ENCODE measurements at places on chromosomes 6 and 20.

- DNase-seq = no peak
Observed at GRCh38 chr6:2971420-2972218, at the start of gene SERPINB6. Gene SERPINB6 (minus strand): TSS chr6:2971567. CDS start chr6:2959332, 12,235 bp downstream.

DNA sequence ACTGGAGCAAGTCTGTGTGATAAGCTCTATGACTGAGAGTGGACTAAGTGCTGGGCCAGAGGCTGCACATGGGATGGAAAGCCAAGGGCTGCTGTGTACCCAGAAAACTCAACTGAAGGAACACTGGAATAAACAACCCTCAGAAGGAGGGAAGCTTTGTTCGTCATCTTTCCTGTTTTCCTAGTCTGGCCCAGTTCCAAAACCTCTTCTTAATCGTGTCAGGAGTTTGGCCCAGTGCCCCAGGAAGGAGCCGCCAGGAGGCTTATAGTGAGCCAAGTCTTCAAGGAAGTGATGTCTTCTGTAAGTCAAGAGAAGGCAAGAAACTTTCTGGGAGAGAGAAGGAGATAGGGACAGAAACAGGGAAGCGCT is 23.3 kb upstream of the TOP1 start:
- no peak for DNase-seq

DNA sequence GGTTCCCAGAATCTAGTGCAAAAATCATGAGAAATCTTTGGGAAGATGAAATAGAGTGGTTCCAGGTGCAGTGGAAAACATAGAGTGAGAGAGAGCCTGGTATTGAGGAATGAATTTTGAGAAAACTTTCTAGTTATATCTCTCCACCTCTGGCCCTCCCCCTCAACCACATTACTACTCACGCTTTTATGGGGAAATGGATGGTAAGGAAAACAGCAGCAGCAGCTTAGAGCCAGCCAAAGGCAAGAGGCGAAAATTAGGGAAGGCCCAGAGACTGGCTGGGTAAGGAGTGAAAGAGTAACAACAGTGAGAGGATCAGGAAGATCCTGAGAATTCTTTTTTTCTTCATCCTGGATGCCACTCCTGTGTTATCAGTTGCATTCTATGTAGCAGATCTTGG is 187.9 kb upstream of the ECI2 start:
- DNase-seq = no peak

DNA sequence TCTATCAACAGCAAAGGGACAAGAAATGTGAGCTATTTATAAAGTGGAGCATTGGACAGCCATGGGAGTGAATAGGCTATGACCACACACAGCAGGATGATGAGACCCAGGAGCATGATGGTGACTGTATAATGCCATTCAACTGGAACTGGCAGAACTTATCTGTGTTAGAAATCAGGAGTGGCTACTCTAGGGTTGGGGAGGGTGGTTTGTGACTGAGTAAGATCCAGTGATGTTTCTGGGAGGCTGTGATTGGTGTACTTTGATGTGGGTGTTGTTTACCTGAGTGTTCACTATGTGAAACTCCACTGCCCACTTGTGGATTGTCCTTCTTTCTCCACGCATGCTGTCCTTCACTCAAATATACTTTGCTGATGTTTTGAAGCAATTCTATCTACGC is 11.5 kb upstream of the HLA-B start:
- no peak for DNase-seq

DNA sequence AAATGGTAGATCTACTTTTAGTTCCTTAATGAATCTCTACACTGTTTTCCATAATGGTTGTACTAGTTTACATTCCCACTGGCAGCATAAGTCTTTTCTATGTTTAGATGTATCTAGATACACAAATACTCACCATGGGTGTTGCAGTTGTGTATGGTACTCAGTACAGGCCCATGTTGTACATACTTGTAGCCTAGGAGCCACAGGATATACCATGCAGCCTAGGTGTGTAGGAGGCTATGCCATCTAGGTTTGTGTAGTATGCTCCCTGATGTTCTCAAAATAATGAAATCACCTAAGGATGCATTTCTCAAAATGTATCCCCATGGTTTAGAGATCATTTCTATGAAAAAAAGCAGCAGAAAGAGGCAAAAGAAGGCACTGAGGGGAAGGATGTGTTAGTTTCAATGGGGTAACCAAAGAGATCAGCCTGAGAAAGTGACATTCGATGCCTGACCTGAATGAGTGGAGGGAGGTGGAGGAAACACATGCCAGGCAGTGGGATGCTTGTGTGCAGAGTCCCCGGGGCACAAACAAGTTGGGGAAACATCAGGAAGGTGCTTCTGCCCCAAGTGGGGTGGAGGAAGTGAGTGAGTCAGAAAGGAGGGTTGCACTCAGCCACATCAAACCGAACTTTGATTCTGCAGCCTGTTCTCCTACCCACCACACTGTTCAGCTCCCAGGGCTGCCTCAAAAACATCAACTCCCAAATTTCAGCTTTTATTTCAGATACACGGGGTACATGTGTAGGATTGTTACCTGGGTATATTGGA is 191.2 kb downstream of the ZNF217 start:
- DNase-seq = no peak

DNA sequence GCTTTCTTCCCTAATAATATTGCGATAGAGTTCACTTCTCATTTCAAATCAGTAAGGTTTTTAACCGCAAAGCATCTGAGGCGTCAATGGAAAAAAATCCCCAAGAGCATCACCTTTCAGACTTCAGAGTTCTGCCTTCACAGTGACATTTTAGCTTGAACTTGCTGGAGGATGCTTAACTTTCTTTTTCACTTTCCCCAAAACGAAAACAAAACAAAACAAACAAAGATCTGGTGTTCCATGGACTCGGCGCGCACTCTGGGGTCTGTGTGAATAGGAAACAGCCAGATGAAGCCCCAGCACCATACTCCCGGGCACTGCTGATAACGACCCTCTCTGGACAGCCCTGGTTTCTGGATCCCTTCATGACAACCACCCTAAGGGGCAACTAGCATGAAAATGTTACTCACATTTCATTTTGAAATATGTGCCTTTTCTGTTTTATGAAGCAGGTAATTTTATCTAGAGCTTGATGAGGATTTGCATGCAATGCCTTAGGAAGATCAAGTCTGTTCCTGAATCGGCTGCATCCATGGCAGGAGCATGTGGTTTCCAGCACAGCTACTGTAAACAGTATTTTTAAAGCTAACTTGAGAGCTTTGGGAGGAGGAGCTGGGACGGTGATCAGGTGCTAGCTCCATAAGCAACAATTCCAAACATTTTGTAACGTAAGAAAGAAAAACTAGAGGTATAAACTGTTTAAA is 44.5 kb downstream of the RAMACL start:
- DNase-seq = no peak

DNA sequence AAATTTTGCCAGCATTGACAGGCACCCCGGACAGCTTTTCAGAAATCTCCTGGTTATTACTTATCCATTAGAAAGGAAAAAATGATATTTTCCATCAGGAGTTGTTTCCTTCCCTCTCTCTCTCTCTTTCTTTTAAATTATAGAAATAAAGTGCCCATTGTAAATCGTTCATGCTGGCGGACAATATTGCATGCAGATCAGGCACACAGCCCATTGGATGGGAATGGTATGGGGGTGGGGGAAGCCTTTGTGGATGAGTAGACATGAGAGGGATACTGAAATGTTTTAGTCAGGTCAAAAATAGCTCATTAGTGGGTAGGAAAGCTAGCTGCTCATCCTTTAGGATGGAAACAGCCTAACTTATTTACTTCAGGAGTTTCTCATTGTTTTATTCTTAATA is 764.9 kb upstream of the MMS22L start:
- DNase-seq = no peak

DNA sequence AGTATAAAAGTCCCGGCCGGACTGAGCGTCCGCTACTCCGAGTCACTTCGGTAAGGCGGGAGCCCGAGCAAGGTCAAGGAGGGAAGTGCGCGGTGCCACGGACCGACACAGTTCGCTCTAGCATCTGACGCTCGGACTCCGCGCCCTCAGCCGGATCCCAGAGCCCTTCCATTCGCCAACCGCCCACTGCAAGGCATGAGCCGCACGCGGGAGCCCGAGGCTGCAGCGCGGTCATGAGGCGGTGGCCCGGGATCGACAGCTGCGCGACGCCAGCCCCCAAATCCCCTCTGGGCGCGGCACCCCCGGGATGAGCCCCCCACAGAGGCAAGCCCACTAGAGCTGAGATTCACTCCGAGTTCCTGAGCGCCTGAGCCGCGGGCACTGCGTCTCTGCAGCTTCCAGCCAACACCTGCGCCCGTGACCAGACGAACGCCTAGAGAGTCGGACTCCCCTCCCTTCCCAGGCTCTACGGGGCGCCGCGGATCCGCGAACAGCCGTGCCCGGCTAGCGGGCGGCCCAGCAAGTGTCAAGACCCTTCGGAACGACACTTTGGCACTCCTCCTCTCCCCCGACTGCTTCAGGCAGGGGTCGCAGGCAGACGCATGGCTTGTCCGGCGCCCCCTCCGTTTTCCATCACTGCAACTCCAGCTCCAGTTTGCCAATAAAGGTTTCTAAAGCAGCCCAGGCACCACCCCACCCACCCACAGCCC is 725 bp upstream of the ISM1 start:
- no peak for DNase-seq

- DNase-seq = no peak
Observed at GRCh38 chr6:141986457-141986856, 146.3 kb upstream of the GJE1 start.

- no peak for DNase-seq
Observed at GRCh38 chr6:122035173-122035572, 364.3 kb upstream of the HSF2 start.

- no peak for DNase-seq
Observed at GRCh38 chr6:153092082-153093013, 38.7 kb downstream of the RGS17 start.

DNA sequence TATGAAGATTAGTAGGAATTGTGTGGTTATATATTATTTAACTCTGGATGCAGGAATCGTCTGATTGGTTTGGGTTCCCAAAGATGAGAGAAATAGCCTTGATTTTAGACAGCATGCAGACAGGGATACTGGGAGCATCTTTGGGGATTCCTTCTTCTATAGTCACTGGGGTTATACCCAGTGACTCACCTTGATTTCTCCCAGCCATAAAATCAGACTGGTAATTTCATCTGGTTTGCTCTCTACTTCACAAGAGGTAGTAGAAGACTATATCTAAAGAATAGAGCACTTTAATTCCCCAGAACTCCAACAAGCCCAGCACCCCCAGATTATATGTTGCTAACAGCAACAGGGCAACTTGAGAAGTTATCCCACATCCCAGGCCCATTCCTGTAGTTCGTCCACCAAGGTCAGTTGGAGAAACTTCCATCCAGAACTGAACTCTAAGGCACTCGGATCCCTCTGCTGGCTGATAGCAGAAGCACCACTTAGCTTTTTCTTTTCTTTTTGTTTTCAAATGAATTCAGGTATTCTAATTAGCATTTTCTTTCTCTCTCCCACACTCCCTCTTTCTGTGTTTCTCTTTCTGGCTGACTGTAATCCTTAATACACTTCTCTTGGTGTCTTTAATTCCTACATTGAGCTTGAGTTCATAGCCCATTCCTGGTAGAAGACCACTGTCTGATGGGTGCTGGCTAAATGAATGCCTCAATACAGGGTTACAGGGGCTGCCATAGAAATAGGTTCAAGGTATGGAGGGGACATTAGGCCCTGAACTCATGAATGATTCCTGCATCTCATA is 20.4 kb upstream of the EFHC1 start:
- no peak for DNase-seq

DNA sequence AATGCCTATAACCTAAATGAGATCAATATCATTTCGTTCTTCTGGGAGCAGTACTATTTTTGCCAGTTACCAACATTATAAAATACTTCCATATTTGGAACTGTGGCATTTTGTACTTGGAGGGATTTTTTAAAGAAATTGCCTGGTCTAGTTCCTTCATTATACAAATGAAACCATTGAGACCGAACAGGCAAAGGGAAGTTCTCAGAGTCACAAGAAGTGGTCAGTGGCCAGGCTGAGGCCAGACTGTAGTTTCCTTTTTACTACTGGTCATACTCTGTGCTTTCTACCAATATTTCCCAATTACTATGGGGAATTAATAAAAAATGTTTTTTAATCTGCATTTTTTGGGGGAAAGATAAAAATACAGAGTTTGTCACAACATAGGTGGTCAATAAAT is 332.0 kb downstream of the NRN1 start:
- DNase-seq = no peak

GRCh38 chr20:36217226-36217625 is 19.1 kb upstream of the AAR2 start:
- DNase-seq = no peak

GRCh38 chr6:70849348-70850069 is 107.4 kb downstream of the B3GAT2 start:
- no peak for DNase-seq

- no peak for DNase-seq
Observed at GRCh38 chr6:8940356-8940755, 505.0 kb upstream of the SLC35B3 start.

GRCh38 chr6:42193491-42193894 is 1.3 kb downstream of the GUCA1B start:
- DNase-seq = no peak

GRCh38 chr6:25027221-25027916 is 91.6 kb upstream of the RIPOR2 start:
- peak; percentile 60 for DNase-seq

DNA sequence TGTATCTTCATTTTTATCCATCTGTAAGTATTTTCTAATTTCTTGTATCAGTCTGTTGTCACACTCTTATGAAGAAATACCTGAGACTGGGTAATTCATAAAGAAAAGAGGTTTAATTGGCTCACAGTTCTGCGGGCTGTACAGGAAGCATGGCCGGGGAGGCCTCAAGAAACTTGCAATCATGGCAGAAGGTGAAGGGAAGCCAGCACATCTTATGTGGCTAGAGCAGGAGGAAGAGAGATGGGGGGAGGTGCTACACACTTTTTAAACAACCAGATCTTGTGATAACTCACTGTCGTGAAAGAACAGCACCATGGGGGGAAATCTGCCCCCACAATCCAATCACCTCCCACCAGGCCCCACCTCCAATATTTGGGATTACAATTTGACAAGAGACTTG is 10.9 kb upstream of the BCKDHB start:
- DNase-seq = no peak

DNA sequence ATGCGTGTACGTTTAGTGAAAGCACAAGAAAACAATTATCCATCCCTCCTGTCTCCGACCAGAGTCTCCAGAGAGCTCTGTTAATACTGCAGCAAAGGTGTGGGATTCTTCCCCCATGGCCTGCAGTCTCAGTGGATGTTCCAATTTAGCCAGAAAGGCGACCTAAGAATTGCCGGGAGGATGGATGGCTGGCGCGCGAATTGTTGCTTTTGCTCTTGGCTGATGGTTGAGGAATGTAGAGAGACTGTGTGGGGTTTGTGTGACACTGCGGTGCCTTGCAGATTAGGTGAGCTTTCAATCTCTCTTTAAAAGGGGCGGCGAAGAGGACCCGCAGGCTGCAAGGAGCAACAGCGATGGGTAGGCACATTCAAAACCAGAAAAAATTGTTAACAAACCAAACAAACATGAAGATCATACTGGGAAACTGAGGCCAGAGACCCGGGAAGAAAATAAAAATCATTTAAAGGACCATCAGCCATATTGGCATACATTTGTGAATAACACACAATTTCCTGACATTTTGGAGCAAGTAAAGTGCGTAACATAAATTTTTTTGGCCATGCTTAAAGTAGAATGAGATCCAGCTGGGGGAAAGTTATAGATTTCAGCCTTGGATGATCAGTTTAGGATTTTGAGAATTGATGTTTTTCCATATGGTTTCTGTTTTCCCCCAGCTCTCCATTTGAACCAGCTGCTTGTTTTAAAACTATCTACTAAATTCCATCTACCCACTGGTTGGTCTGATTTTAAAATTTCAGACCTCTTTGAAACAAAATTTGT is 46.3 kb downstream of the GNAS start:
- no peak for DNase-seq
